ENCODE measurements at places on chromosomes 13 and 19. TPM values are rescaled to one million over a fixed set of nuclear protein-coding genes. Genes with fewer than 3 reads are reported as not detected.

Gene ATP7B
- total RNA-seq, result 1.3 TPM

Gene CYP4F12
- total RNA-seq, result not detected

Gene ZSCAN4
- total RNA-seq, result not detected

Gene ZNF728
- not detected for total RNA-seq

Gene ZNF729
- not detected for total RNA-seq

DNA sequence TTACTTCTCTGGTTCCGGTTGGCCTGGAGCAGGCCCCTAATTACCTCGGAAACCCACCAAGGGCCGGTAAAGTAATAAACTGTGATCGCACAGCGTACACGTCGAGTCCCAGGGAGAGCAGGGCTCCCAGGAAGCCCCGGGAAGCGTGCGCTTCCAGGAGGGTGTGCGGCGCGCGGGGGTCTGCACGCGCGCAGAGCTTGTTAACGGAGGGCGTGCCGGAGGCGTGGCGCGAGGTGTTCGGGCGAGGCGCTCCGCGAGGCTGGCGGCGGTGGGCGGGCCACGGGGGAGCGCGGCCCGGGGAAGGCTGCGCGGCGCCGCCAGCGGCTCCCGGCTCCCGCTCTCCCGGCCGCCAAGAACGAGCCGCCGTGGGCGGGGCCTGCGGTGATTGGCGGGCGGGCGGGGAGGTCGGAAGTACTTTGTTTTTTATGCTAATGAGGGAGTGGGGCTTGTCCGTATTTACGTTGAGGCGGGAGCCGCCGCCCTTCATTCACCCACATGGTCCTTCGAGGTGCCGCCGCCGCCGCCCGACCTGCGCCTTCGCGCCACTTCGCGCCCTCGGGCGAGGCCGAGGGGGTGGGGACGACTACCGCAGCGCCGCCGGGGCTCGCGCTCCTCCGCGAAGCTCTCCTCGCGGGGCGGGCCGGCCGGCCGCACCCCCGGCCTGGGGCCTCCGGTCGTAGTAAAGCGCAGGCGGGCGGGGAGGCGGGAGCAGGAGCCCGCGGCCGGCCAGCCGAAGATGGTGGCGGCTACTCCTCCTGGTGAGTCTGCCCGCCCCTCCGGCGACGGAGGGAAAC lies at the start of gene MIR17HG:
MIR17HG (plus strand) TSS at position 486 of the 794 bp plus-strand sequence.
- peak; percentile 70 for DNase-seq

GRCh38 chr13:77751513-77752456 lies 54.3 kb downstream of the SLAIN1 start:
- DNase-seq, result peak; percentile 63

DNA sequence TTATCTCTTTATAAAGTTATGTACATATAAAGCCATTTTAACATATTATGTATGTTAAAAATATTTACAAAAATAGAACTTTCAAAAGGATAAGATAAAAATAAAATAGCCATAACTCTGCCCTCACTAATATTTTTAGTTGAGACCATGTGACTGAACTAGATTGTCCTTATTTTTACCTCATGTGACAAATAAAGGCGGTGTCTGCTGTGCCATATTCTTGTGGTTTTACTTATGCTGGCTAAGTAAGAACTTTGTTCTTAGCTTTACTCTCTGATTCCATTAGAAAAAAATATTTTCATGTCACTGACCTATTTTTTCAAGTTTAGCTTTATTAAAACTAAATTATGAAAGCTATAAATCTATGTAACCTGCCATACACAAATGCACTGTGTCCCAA lies 135.6 kb upstream of the TSC22D1 start:
- no peak for DNase-seq

GRCh38 chr13:45392811-45393210 lies 25.4 kb downstream of the SLC25A30 start:
- no peak for DNase-seq

DNA sequence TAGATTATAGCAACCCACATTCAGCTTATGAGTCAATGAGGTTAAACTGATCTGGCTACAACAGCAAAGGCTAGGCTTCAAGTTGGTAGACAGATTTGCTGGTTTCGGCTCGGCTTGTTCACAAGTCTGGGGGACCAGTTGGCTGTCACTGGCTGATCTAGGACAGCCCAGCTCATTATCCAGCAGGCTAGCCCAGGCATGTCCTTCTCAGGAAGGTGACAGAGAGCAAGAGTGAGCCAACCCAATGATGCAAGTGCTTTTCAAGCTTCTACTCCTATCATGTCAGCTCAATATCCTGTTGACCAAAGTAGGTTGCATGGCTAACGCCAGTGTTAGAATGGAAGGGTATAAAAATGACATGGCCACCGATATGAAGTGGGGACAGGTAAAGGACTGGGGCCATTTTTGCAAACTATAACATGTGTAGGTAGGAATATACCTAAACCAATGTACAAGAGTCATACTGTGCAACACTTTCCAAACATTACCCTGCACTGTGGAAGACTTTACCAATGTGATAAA lies 220.9 kb upstream of the SOX21 start:
- no peak for DNase-seq

GRCh38 chr13:50691681-50692263 lies 151.7 kb downstream of the DLEU7 start:
- peak; percentile 20 for DNase-seq

DNA sequence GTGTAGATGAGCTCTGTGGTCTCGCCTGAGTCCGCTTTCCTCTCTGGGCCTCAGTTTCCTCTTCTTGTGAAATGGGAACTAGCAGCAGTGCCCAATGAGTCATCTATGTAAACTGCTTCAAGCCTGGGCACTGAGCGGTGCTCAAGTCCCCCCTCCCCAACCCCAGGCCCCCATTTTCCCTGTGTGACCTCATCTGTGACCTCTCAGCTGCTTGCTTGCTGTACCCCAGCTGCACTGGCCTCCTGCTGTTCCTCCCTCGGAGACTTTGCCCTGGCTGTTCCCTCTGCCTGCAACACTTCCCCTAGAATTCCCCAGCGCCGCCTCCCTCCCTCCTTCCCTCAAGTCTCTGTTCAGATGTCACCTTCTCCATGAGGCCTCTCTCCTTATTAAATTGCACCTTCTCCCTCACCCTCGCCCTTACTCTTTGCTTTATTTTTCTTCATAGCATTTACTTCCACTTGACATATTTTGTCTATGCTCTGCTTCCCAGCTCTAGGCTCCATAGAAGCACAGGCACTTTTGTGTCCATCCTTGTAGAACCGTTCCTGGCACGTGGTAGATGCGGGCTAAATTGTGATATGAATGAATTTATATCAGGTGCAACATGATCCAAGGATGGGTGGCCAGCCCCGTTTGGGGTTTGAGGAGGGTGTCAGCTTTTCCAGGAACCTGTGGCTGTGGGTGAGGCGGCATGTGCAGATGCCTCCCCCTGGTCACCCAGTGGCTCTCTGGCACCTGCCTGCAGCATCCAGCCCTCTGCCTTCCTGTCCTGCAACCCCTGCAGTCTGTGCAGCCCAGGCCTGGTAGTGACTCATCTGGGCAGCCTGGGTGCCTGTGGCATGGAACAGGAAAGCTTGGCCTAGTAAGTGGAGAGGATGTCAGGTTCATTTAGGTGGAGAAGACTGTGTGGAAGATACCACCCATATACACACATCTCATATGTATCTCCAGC lies 26.3 kb downstream of the SIPA1L3 start:
- DNase-seq, result peak; percentile 24

DNA sequence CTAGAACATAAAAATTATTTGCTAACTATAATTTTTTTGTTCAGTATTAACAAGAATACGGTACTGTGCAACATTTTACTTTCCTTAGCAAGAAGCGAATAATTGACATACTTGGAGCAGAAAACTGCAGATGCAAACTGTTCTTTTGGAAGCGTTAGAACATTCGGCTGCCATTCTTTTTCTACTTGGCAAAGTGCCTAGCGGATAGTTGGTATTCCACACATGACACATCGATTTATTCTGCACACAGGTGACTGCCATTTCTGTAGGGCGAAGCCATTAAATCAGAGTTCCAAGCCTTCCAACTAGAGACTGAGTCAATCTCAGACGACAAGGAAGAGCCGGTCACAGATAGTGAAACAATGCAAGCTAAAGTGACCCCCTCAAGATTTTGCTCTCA lies 117.4 kb downstream of the TRPC4 start:
- DNase-seq, result peak; percentile 2

DNA sequence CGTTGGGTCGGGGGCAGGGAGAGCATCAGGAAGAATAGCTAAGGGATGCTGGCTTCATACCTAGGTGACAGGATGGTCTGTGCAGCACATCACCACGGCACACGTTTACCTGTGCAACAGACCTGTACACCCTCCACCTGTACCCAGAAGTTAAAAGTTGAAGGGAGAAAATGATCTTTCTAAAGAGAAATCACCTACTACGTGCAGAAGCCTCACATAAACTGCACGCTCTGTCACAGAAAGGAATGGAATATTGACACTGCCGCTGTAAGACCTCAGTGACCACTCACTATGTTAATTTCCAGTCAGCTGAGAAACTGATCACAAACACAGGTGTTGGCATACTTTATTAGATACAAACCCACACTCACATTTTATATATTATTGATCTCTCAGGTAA lies 26.8 kb downstream of the LAMP1 start:
- no peak for DNase-seq

DNA sequence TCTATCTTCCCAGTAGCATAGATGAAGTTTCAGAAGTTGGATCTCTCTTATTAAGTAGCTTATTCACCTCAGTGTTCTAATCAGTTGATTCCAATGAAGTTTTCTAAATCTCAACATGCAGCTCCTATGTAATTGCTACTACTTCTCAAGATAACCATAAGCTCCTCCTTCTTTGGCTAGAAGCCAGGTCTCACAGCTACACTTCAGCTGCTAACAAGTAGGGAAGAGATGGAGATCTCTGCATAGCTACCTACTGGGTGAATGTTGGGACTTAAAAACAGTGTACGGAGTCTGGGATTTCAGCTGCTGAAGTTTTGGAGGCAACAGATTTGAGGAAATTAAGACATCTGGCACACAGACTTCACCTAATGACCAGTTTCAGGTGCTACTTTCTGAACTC lies 661.0 kb downstream of the SLITRK1 start:
- peak; percentile 45 for DNase-seq

DNA sequence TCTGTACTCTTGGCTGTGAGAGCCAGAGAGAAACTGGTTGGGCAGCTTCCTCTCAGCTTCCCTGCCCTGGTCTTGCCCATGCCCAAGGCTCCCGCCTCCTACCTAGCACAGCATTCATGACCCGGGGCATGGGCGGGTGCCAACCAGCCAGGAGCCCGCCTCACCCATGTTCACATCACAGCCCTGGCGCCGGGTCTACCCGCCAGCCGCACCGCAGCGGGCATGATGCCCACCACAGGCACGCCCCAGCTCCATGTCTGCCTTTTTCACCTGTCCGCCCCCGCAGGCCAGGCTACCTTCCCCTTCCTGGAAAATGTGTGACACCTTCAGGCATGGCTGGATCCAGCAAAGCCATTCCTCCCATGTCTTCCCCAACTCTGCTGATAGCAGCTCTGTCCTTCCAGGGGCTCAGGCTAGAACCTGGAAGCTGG lies 42.1 kb downstream of the PTPRS start:
- DNase-seq, result no peak

GRCh38 chr13:113756441-113757097 lies 2.5 kb upstream of the TMEM255B start:
- DNase-seq, result no peak

- DNase-seq, result no peak
These were observed 627 bp downstream of the GCDH start for GRCh38 chr19:12891553-12892021.

- peak; percentile 85 for DNase-seq
These were observed 40.7 kb upstream of the DOCK9 start for GRCh38 chr13:99018418-99019180.

- DNase-seq, result no peak
These were observed 256.9 kb downstream of the ZNF536 start for GRCh38 chr19:30629086-30629485.

GRCh38 chr13:77514336-77514726 lies 21.2 kb upstream of the SCEL start:
- no peak for DNase-seq
